ENCODE measurements at places on chromosomes 1 and 21. TPM values are rescaled to one million over a fixed set of nuclear protein-coding genes. Genes with fewer than 3 reads are reported as not detected.

DNA sequence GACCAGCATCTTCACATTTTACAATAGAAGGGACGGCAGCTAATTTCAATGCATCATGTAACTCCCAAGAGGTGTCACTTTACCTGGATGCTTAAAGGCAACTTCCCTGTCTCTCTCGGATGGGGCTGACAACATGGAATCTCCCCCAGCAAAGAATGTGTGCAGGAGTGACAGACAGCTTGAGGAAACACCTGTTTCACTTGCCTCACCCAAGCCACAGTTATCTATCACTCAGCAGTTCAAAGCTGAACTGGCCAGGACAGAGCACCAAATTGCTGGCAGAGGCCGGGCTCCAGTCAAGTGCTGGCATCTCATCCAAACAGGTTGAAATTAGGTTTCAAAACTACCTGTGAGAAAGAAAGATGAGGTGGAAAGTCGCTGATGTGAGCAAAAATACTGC, 538.0 kb upstream of the PLXNA2 start:
- no peak for DNase-seq
- no peak overlapping the region for H3K27ac ChIP-seq
- H3K36me3 ChIP-seq: no peaks in the 10 kb centered on the region
- H3K4me1 ChIP-seq: no peaks in the 10 kb centered on the region

The WDR4 gene
- total RNA-seq: 24.9 TPM

DNA sequence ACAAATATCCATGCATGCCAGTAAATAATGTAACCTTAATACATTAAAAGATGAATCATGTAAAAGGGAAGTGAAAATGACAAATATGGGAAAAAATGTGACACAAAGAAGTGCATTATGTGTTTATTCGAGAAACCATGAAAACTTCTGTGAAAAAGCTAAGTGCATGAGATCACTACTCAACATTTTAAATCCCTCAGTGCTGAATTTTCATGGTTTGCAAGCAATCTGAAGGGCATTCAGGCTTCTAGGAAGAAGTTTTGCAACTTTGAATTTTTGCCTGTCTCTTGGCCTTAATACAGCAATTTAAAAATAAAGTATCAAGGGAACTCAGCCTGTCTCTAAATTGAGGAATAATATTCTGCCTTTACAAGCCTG, 78.2 kb downstream of the MAP3K7CL start:
- peak overlapping the region; percentile 11 for H3K4me3 ChIP-seq
- no peaks in the 10 kb centered on the region for H3K36me3 ChIP-seq
- H3K4me1 ChIP-seq: peaks cover 13% of the 10 kb centered on the region
- H3K27ac ChIP-seq: no peak overlapping the region
- no peaks in the 10 kb centered on the region for H3K27me3 ChIP-seq
- DNase-seq: peak; percentile 49

DNA sequence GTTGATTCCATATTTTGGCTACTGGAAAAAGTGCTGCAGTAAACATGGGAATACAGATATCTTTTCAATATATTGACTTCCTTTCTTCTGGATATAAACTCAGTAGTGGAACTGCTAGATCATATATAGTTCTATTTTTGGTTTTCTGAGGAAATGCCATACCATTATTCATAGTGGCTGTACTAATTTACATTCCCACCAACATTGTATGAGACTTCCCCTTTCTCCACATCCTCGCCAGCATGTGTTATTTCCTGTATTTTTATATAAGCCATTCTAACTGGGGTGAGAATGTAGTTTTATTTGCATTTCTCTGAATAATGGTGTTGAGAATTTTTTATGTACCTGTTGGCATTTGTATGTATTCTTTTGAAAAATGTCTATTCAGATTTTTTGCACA, 385.2 kb downstream of the NUF2 start:
- H3K27ac ChIP-seq: no peak overlapping the region
- no peaks in the 10 kb centered on the region for H3K27me3 ChIP-seq
- H3K4me1 ChIP-seq: no peaks in the 10 kb centered on the region
- DNase-seq: no peak

The MAP1LC3C gene
- total RNA-seq: 0.67 TPM

- DNase-seq: no peak
- H3K27ac ChIP-seq: no peak overlapping the region
- H3K27me3 ChIP-seq: no peaks in the 10 kb centered on the region
- H3K4me3 ChIP-seq: no peak overlapping the region
- H3K36me3 ChIP-seq: no peaks in the 10 kb centered on the region
Measured at GRCh38 chr21:29887313-29888009, 52.3 kb downstream of the GRIK1 start.

GRCh38 chr1:167650269-167651160, 20.5 kb downstream of the RCSD1 start:
- H3K36me3 ChIP-seq: no peaks in the 10 kb centered on the region
- peak overlapping the region; percentile 65 for H3K27ac ChIP-seq
- no peak overlapping the region for H3K4me3 ChIP-seq
- DNase-seq: no peak

The SLC22A15 gene
- total RNA-seq: not detected

The TAS1R1 gene
- not detected for total RNA-seq

DNA sequence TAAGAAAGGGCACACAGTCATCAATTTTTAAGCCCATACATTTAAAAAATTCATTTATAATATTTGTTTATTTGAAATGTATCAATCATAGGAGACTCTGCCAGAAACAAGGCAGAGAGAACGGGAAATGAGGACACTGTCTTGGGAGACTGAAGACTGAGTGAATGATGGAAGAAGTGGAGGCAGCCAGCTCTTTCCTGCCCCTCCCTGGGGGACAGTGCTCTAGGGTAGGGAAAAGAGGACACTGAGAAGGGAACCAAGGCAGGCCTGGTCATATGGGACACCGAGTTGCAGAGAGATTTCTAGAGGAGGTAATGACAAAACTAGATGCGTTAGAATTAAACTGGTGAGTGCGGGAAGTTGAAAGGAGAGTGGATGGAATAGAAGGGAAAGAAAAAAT, 31.6 kb downstream of the EEIG2 start:
- no peaks in the 10 kb centered on the region for H3K27me3 ChIP-seq
- no peak for DNase-seq
- no peaks in the 10 kb centered on the region for H3K36me3 ChIP-seq
- H3K4me3 ChIP-seq: no peak overlapping the region

DNA sequence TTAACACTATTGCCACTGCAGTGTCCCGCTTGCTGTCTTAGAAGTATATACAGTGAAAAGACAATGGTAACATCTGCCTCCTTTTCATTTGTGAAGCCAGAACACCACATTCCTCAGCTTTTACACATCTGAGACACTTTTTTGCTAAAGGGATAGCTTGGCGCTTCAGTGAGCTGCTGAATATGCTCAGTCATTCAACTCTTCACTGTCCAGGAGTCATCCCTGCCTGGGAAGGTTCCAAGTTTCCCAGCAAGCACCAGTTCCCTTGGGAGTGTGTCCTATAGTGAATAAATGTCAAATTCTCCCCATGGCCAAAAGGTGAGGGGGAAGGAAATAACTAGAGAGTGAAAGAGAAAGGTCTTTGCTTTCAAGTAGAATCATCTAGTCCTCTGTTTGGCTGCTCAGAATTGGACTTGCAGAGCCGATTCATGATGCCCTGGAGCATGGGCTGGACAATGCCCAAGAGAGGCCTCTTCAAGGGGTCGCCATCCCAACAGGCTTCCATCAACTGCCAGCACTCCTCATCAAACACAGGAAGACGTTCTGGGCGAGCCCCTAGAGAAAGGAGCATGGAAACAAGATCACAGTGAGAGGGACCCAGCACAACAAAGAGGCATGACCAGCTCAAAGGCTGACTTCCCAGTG, 25.5 kb upstream of the RBBP5 start:
- H3K27me3 ChIP-seq: no peaks in the 10 kb centered on the region
- H3K27ac ChIP-seq: no peak overlapping the region
- DNase-seq: no peak
- H3K36me3 ChIP-seq: no peaks in the 10 kb centered on the region
- H3K4me1 ChIP-seq: peaks cover under 1% of the 10 kb centered on the region

GRCh38 chr1:119673171-119673940, 25.3 kb upstream of the ZNF697 start:
- H3K4me1 ChIP-seq: peaks cover 20% of the 10 kb centered on the region
- DNase-seq: no peak
- H3K27ac ChIP-seq: no peak overlapping the region
- no peaks in the 10 kb centered on the region for H3K27me3 ChIP-seq

DNA sequence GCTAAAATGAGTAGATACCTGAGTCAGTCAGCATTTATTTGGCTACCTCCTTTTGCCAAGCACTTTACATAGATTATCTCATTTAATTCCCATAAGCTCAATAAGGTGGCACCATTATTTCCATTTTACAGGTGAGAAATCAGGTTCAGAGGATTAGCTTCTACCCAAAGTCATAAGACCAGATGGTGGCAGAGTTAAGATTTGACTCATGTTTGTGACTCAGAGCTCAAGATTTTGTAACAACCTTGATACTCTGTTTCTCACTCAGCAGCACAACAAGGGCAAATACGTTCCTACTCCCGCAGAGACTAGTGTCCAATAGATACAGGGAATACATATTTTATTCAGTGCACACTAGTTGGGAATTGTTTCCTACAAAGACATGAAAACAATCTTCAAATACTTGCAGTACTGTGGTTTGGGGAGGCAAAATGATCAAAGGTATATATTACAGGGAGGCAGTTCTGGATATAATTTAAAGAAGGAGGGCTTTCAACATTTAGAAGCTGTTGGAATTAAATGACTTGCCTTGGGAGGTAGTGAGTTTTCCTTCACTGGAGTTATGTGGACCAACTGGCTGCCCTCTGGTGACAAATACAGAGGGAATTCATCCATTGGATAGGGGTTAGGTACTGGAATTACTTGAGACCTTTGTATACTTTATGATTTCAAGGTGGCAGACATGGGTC, 3.6 kb downstream of the LEPR start:
- no peak overlapping the region for H3K4me3 ChIP-seq
- H3K27ac ChIP-seq: no peak overlapping the region
- no peaks in the 10 kb centered on the region for H3K27me3 ChIP-seq
- H3K36me3 ChIP-seq: peaks cover 3% of the 10 kb centered on the region
- DNase-seq: no peak

DNA sequence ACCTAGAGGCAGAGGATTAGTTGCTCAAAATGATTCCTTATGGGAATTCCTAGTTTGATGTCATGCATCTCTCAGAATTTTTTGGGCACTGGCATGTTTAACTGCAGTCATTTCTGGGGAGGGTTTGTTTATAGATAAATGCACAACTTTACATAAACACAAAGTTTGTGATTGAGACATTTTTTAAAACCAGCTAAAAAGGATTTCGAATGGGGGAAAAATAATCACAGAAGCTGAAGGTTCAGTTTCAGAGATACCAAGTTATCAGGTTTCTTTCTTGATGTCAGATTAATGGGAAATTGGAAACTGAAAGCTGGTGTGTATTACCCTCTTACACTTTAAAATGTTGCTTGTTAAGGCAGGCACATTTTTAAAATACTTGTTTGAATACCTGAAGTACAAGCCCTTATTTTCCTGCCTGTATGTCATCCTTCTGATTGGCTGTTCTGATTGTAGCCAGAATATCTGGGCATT, 72.1 kb downstream of the DISP1 start:
- H3K27me3 ChIP-seq: no peaks in the 10 kb centered on the region
- no peaks in the 10 kb centered on the region for H3K4me1 ChIP-seq
- no peak for DNase-seq
- no peak overlapping the region for H3K4me3 ChIP-seq

The UBIAD1 gene
- total RNA-seq: 12.2 TPM

GRCh38 chr1:24186711-24186992, 437 bp downstream of the IFNLR1 start:
- H3K27me3 ChIP-seq: no peaks in the 10 kb centered on the region
- no peaks in the 10 kb centered on the region for H3K36me3 ChIP-seq
- H3K27ac ChIP-seq: peak overlapping the region; percentile 80
- peaks cover 78% of the 10 kb centered on the region for H3K4me1 ChIP-seq
- peak overlapping the region; percentile 84 for H3K4me3 ChIP-seq

The ZMYND12 gene
- total RNA-seq: 0.90 TPM

The GSTM2 gene
- 6.2 TPM for total RNA-seq

GRCh38 chr1:233238884-233239431, 56.6 kb downstream of the PCNX2 start:
- no peaks in the 10 kb centered on the region for H3K27me3 ChIP-seq
- H3K4me3 ChIP-seq: no peak overlapping the region
- no peaks in the 10 kb centered on the region for H3K4me1 ChIP-seq
- H3K36me3 ChIP-seq: peaks cover 9% of the 10 kb centered on the region
- no peak overlapping the region for H3K27ac ChIP-seq

GRCh38 chr1:229792012-229792975, 166.2 kb downstream of the URB2 start:
- no peaks in the 10 kb centered on the region for H3K4me1 ChIP-seq
- no peaks in the 10 kb centered on the region for H3K36me3 ChIP-seq
- H3K4me3 ChIP-seq: no peak overlapping the region
- no peak overlapping the region for H3K27ac ChIP-seq

- no peak overlapping the region for H3K4me3 ChIP-seq
- H3K27me3 ChIP-seq: no peaks in the 10 kb centered on the region
- no peaks in the 10 kb centered on the region for H3K36me3 ChIP-seq
- DNase-seq: no peak
- no peaks in the 10 kb centered on the region for H3K4me1 ChIP-seq
- H3K27ac ChIP-seq: no peak overlapping the region
Measured at GRCh38 chr1:159843459-159843858, 16.8 kb downstream of the SLAMF8 start.

- H3K4me1 ChIP-seq: no peaks in the 10 kb centered on the region
- no peak overlapping the region for H3K27ac ChIP-seq
- H3K27me3 ChIP-seq: no peaks in the 10 kb centered on the region
Measured at GRCh38 chr1:6528492-6528891, 25.8 kb downstream of the NOL9 start.

DNA sequence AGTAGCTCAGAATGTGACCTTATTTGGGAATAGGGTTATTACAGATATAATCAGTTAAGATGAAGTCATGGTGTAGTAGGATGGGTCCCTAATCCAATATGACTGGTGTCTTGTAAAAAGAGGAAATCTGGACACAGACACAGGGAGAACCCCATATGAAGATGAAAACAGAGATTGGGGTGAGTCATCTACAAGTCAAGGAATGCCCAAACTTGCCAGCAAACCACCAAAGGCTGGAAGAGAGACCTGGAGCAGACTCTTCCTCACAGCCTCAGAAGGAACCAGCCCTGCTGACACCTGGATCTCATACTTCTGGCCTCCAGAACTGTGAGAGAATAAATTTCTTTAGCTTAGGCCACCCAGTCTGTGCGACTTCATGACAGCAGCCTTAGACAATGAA, 29.9 kb downstream of the KRTAP19-8 start:
- no peak overlapping the region for H3K27ac ChIP-seq
- H3K4me3 ChIP-seq: no peak overlapping the region
- H3K36me3 ChIP-seq: no peaks in the 10 kb centered on the region

DNA sequence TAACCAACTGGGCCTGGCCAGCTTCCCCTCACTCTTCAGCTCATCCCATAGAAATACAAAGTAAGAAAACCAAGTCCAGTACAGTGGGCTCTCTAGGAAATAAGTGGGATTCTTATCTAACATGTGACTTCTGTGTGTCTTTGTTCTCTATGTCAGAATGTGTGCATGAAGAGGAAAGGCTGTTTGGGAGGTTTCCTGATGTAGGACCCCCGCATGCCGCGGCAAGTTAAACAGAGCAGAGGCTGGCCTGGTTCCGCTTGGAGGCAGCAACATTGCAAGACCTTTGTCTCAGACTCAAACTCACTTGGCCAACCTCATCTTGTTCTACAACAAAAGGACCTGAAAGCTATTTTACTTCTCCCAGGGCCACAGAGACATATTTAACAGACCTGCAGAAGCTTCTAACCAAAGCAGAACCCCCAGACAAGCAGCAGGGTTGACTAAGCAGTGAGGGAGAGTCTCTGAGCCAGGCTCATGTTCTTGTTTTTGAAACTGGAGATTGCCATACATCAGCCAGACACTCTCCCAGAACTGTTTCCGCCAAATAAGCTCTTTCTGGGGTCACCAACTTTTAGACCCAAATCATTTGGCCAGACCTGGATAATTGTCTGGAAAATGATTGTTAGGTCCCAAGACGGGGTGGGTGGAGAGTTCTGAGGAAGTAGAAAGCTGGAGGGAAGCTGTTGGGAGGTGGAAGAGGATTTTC, 6.2 kb downstream of the MTARC2 start:
- no peak for DNase-seq
- H3K27ac ChIP-seq: no peak overlapping the region
- no peaks in the 10 kb centered on the region for H3K4me1 ChIP-seq
- H3K27me3 ChIP-seq: no peaks in the 10 kb centered on the region

Data from Karpas-422 (cell line).